ENCODE measurements at places on chromosomes 4 and X.

DNA sequence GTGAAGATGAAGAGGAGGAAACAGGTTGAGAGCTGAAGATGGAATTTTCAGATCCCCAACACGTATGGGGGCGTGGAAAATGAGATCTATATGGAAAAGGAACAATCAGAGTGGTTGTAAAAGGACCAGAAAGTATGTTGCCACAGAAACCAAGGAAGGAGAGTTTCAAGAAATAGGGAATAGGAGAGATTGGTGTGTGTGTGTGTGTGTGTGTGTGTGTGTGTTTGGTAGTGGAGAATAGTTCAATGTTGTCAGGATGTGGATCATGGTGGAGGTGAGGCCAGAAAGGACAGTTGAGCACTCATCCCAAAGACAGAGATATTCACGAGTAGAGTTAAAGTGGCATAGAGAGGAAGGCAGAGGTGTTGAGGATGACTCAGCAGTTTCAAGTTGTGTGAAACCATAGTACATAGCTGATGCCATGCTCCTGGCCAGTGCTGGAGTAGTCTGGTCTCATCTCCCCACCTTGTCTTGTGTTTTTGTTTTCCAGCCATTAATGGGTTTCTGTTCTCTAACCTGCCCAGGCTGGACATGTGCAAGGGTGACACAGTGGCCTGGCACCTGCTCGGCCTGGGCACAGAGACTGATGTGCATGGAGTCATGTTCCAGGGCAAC lies 36.1 kb downstream of the HEPH start:
- DNase-seq, result no peak

- DNase-seq, result peak; percentile 64
These were observed 1.4 kb downstream of the NDNF start for GRCh38 chr4:121070696-121071639.

DNA sequence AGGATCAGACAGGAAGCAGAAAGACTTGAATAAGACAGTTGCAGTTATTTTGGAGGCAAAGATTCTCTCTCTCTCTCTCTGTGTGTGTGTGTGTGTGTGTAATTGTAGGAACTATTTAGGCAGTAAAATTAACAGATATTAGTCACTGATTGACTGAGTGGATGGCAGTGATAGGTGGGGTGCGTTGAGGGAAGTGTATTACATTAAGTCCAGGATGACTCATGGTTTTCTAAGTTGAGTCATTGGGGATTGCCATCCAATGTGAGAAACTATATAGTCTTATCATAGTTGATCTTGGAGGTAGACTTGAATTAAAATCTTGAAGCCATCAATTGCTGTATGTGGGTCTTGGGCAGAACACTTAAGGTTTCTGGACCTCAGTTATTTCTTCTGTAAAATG lies 75.4 kb downstream of the AR start:
- no peak for DNase-seq

DNA sequence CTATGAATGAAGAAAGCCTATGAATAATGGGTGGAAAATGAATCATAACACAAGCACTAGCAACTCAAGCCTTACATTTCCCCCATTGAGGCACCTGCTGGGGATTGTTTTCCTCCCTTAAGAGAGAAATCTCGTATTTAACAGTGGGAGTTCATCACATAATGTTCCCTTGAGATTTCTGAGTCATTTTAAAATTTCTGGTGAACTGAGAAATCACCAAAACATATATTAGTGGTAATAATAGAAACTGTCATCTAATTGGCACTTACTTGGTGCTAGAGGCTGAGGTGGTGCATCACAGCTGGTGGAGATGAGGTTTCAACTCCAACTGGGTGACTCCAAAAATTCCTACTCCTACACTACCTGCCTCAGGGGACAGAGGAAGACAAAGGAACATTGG lies 561.3 kb upstream of the LCORL start:
- DNase-seq, result no peak

DNA sequence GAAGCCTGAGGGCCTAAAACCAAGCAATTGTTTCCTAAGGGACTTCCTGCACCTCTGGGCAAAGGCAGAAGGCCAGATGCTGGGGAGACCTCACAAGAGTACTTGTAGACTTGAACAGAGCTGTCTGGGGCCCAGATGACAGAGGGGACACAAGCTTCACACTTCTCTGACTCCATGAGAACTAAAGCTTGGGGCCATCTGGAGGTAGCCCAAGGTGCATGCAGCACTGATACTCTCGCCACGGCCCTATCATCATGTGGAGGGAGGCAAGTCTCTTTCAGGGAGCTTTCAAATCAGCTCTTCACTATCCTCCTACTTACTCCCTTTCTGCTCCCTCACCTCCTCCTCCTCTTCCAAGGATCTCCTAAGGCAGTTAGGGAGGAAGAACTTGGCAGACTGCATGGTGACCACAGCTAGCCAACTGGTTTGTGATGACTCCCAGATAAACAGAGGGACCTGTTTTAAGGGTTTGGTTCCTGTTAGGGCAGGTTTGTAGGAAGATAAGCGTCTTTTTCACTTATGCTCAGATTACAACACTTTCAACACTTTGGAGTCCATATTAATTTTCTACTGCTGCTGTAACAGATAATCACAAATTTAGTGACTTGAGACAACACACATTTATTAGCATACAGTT lies 23.8 kb downstream of the MSL3 start:
- DNase-seq, result no peak

- no peak for DNase-seq
These were observed 717.8 kb upstream of the PCDH7 start for GRCh38 chr4:30002341-30002740.

- DNase-seq, result no peak
These were observed 76.9 kb upstream of the CAMK2D start for GRCh38 chr4:113838460-113838859.
